WTC11 (cell line): ENCODE measurements at places on chromosomes 11 and 22. TPM values are rescaled to one million over a fixed set of nuclear protein-coding genes. Genes with fewer than 3 reads are reported as not detected.

Gene C22orf42
- total RNA-seq, result 0.61 to 0.78 TPM (median 0.69 TPM) in 3 replicates

Gene RASL10A
- 1.1 to 1.6 TPM (median 1.6 TPM) in 3 replicates for total RNA-seq

- H3K4me1 ChIP-seq, result peaks cover 45% of the 10 kb centered on the region
- no peak for DNase-seq
- H3K36me3 ChIP-seq, result peaks cover 45% of the 10 kb centered on the region
- H3K27ac ChIP-seq, result peak overlapping the region; percentile 90; the same call in 1 of the 2 replicates
Observed at GRCh38 chr22:23270212-23270733, 90.0 kb downstream of the BCR start.

DNA sequence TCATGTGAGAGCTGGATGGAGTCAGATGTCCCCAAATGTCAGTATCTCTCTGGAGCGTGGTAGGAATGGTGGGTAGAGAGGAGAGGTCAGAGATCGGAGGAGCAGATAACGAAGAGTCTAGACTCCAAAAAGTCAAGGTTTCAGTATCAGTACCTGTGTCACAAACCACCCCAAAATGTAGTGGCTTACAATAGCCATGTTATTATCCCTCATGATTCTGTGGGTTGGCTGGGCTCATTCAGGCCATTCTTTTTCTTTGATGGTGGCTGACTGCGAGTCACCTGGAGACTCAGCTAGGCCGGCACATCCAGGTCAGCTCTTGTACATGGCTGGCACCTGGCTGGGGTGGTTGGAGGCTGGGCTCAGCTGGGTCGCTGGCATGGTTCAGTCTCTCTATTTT, 7.3 kb upstream of the SSTR3 start:
- peaks cover 5% of the 10 kb centered on the region for H3K4me1 ChIP-seq
- no peaks in the 10 kb centered on the region for H3K36me3 ChIP-seq
- DNase-seq, result no peak
- H3K27me3 ChIP-seq, result peaks cover 17% of the 10 kb centered on the region

- H3K27me3 ChIP-seq, result no peaks in the 10 kb centered on the region
- H3K27ac ChIP-seq, result no peak overlapping the region
- no peaks in the 10 kb centered on the region for H3K4me1 ChIP-seq
Observed at GRCh38 chr11:69566001-69566400, 75.0 kb upstream of the CCND1 start.

- H3K4me1 ChIP-seq, result peaks cover 51% of the 10 kb centered on the region
- no peaks in the 10 kb centered on the region for H3K27me3 ChIP-seq
- no peak overlapping the region for H3K4me3 ChIP-seq
- peak overlapping the region; percentile 73 for H3K27ac ChIP-seq
- no peak for DNase-seq
Observed at GRCh38 chr22:17477391-17477833, 85.9 kb upstream of the SLC25A18 start.

Gene NTM
- total RNA-seq, result 11.5 to 16.4 TPM (median 14.5 TPM) in 3 replicates

GRCh38 chr11:13108416-13108815, 99.3 kb downstream of the RASSF10 start:
- no peak for DNase-seq
- peaks cover 49% of the 10 kb centered on the region for H3K27me3 ChIP-seq
- peaks cover 31% of the 10 kb centered on the region for H3K4me1 ChIP-seq
- no peak overlapping the region for H3K4me3 ChIP-seq

DNA sequence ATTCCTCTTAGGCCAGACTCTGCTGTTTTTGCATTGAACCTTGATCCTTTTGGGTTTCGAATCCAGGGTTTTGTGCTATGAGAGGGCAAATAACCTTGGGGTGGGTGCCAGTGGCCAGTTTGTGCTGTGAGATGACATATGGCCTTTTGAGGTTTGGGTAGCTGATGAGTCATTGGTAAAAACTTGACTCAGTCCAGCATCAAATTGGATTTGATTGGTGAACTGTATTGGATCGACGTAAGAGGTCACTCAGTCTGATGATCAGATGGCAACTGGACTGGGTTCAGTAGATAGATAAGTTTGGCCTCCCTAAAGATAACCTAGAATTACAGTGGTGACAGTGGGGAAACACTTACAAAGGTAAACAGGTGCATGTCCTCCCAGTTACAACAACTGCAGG, 41.0 kb upstream of the XKR3 start:
- H3K36me3 ChIP-seq, result peaks cover 26% of the 10 kb centered on the region
- no peak for DNase-seq
- peaks cover 6% of the 10 kb centered on the region; the same call in 1 of the 2 replicates for H3K27me3 ChIP-seq
- no peaks in the 10 kb centered on the region for H3K4me1 ChIP-seq
